Smooth muscle cell of trachea (primary cell): ENCODE measurements at places on chromosomes 4 and X. TPM values are rescaled to one million over a fixed set of nuclear protein-coding genes. Genes with fewer than 3 reads are reported as not detected.

The PRPS2 gene
- 34.6 and 36.5 TPM in 2 replicates for total RNA-seq

The TSPAN6 gene
- 28.4 and 34.1 TPM in 2 replicates for total RNA-seq

The GPRASP1 gene
- total RNA-seq: 4.2 and 5.6 TPM in 2 replicates

The DCAF8L2 gene
- under 0.01 TPM in 1 of 2 replicates, not detected in the other for total RNA-seq

The AFM gene
- not detected in 2 replicates for total RNA-seq

The ATP11C gene
- 48.8 and 70.1 TPM in 2 replicates for total RNA-seq

The MAGEB17 gene
- total RNA-seq: not detected in 2 replicates

The TBC1D8B gene
- 17.5 and 23.7 TPM in 2 replicates for total RNA-seq

The MTTP gene
- total RNA-seq: 0.15 and 0.50 TPM in 2 replicates

The MAGEA4 gene
- not detected in 2 replicates for total RNA-seq

The DRP2 gene
- 2.0 and 2.3 TPM in 2 replicates for total RNA-seq

The CXCL3 gene
- total RNA-seq: 1.5 and 10.6 TPM in 2 replicates

The TNIP2 gene
- total RNA-seq: 49.6 and 51.8 TPM in 2 replicates

The TCEAL2 gene
- total RNA-seq: 0.17 TPM in 1 of 2 replicates, not detected in the other

The MAGEA10 gene
- total RNA-seq: not detected in 2 replicates

The ADGRG4 gene
- under 0.01 TPM in 1 of 2 replicates, not detected in the other for total RNA-seq

The MAGED4 gene
- 34.0 and 38.5 TPM in 2 replicates for total RNA-seq

The AADAT gene
- total RNA-seq: 3.9 and 5.0 TPM in 2 replicates
